Left lung (tissue), 14 donors: ENCODE measurements at places on chromosomes 13 and 19. TPM values are rescaled to one million over a fixed set of nuclear protein-coding genes. Genes with fewer than 3 reads are reported as not detected.
A peak's percentile ranks its signal among the peaks of the same experiment; 100 is the strongest.

SMIM24 gene
- not detected for total RNA-seq

FFAR2 gene
- 26.6 TPM for total RNA-seq

TPTE2 gene
- total RNA-seq, result 0.16 TPM

CDX2 gene
- not detected for total RNA-seq

PABPC3 gene
- total RNA-seq, result 0.13 TPM

ZNF567 gene
- total RNA-seq, result 5.3 TPM

DNA sequence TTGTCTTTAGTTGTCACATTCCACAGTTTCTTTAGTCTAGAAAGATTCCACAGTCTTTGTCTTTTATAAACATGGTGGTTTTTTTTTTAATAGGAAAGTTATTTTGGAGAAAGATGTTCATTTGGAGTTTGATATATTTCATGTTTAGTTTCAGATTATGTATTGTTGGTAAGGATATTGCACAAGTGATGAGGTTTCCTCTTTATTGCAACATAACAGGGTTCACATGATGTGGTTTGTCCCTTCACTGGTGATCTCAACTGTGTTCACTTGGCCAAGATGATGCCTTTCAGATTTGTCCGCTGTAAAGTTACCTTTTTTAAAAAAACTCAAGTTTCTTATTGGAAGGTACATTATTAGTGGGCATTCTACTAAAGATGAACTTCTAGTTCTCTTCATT, 3.2 kb downstream of the ZNF230 start:
- no peak overlapping the region for H3K4me3 ChIP-seq
- H3K36me3 ChIP-seq, result peaks cover 45% of the 10 kb centered on the region
- H3K27ac ChIP-seq, result peak overlapping the region; percentile 66
- H3K27me3 ChIP-seq, result no peaks in the 10 kb centered on the region
- no peak for DNase-seq

DNA sequence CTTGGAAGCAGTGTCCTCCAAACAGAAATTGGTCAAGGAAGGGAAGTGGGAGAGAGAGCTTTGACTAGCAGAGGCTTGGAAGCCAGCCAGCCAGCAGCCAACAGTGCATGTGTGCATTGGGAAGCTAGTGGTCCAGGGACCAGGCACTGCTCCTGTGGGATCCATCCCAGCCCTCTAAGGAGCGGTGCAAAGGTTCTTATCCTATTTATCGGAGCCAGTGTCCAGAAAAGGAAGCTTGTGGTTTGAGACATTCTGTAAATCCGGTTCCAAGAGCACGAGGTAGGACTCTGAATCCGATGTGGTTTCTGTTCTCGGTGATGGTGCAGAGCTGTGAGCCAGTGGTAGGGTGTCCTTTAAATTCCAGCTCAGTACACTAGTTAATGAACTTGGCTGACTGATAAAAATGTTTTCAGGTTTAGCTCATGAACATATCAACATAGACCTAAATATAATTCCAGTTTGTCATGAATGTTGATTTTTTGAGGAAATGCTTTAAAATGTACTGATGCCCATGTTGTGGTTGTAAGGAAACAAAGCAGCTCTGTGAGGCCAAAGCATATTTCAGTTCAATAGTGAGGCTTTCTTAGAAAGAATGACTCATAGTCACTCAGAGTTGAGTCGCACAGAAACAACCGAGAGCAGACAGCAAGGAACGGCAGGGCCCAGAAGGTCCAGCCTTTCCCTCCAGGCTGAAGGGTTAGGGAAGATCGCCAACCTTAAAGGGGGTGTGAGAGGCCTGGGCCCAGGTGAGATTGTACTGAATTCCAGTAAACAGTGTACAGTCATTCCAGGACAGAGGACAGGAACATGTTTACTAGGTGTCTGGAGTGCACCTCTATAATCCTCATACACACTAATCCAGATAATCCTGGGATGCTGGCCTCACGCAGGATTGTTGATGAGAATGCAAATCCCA, 21.5 kb upstream of the GARRE1 start:
- peak overlapping the region; percentile 81 for H3K27ac ChIP-seq
- peaks cover 20% of the 10 kb centered on the region for H3K4me1 ChIP-seq
- H3K4me3 ChIP-seq, result no peak overlapping the region
- H3K36me3 ChIP-seq, result no peaks in the 10 kb centered on the region
- no peak for DNase-seq
- no peaks in the 10 kb centered on the region for H3K27me3 ChIP-seq

GRCh38 chr19:56823956-56824355, 16.6 kb downstream of the PEG3 start:
- H3K27me3 ChIP-seq, result no peaks in the 10 kb centered on the region
- no peak overlapping the region for H3K27ac ChIP-seq
- no peak overlapping the region for H3K4me3 ChIP-seq

- no peak overlapping the region for H3K27ac ChIP-seq
- H3K27me3 ChIP-seq, result no peaks in the 10 kb centered on the region
Measured at GRCh38 chr13:45367358-45367757, 26.4 kb upstream of the TPT1 start.

GRCh38 chr19:55540619-55541018, 3.7 kb upstream of the SBK2 start:
- peaks cover 28% of the 10 kb centered on the region for H3K27me3 ChIP-seq
- H3K36me3 ChIP-seq, result no peaks in the 10 kb centered on the region
- no peak for DNase-seq
- H3K4me1 ChIP-seq, result peaks cover 3% of the 10 kb centered on the region
- no peak overlapping the region for H3K27ac ChIP-seq

GRCh38 chr19:13053238-13053637, 49.4 kb downstream of the LYL1 start:
- DNase-seq, result no peak
- no peaks in the 10 kb centered on the region for H3K36me3 ChIP-seq
- peak overlapping the region; percentile 96 for H3K27ac ChIP-seq
- peaks cover 75% of the 10 kb centered on the region for H3K4me1 ChIP-seq

GRCh38 chr19:40341601-40342482, 6.4 kb downstream of the C19orf47 start:
- H3K4me1 ChIP-seq, result peaks cover 10% of the 10 kb centered on the region
- peak overlapping the region; percentile 45 for H3K27ac ChIP-seq
- no peaks in the 10 kb centered on the region for H3K27me3 ChIP-seq
- H3K4me3 ChIP-seq, result no peak overlapping the region
- DNase-seq, result peak; percentile 54
- H3K36me3 ChIP-seq, result peaks cover 11% of the 10 kb centered on the region

DNA sequence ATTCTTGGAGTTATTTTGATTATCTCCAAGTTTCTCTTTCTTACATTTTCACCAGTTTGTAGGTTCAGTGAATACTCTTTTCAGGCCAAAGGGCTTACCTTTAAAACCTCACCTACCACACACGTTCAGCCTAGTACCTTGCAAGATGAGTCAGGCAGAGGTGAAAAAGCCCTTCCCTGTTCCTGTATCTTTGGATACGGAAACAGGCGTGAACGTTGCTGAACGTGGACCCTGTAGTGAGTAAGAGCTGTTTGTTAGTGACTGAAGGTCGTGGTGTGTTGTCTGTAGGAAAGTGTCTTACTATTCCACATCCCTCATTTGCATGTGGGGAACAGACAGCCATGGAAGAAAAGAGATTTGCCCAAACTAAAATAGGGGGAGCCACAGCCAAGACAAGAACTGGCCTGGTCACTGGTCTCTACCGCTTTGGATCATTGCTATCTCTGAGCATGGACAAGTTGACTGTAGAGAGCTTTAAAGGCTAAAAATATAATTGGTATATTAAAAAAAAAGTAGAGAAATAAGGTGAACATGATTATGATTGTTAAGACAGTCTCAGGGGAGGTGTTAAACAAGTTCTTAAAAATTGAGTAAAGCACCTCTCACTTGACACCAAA, 3.5 kb downstream of the CEBPG start:
- H3K36me3 ChIP-seq, result no peaks in the 10 kb centered on the region
- H3K4me1 ChIP-seq, result peaks cover 20% of the 10 kb centered on the region
- no peak overlapping the region for H3K4me3 ChIP-seq
- H3K27me3 ChIP-seq, result no peaks in the 10 kb centered on the region

DNA sequence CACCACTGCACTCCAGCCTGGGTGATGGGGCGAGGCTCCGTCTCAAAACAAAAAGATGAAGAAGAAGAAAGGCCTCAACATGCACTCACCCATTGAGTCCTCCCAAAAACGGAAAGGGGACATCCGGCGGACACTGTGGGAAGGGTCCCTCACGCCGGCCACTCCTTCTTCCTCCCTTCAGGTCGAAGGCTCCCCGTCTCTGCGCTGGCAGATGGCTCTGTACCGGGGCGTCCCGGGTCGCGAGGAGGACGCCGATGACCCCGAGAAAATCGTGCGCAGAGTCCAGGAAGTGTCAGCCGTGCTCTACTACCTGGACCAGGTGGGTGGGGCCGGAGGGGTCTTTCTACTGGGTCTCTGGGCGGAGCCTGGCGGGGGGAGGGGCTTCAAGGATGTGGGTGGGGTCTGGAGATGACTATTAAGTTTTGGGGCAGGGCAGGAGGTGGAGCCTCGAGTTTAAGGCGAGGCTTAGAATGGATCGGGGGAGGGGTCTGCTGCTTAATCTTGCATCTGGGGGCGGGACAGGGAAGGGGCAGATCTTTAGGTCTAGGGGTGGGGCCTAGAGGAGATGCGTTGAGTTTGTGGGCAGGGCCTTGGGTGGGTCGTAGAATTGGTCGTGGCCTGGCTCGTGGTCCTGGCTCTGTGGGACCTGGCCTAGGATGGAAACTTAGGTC, 90.2 kb downstream of the MAP4K1 start:
- H3K4me3 ChIP-seq, result no peak overlapping the region
- no peak overlapping the region for H3K27ac ChIP-seq
- no peaks in the 10 kb centered on the region for H3K27me3 ChIP-seq
- H3K4me1 ChIP-seq, result no peaks in the 10 kb centered on the region
- no peak for DNase-seq
- no peaks in the 10 kb centered on the region for H3K36me3 ChIP-seq

- H3K27me3 ChIP-seq, result peaks cover 4% of the 10 kb centered on the region
- no peaks in the 10 kb centered on the region for H3K36me3 ChIP-seq
- no peak overlapping the region for H3K27ac ChIP-seq
- H3K4me3 ChIP-seq, result no peak overlapping the region
- no peaks in the 10 kb centered on the region for H3K4me1 ChIP-seq
- DNase-seq, result no peak
Measured at GRCh38 chr19:48530770-48531169, 19.1 kb upstream of the LMTK3 start.
